PC-9 (cell line): ENCODE measurements at places on chromosomes 2 and 18. TPM values are rescaled to one million over a fixed set of nuclear protein-coding genes. Genes with fewer than 3 reads are reported as not detected.

Gene SERPINB4
- not detected in 2 replicates for total RNA-seq

Gene ALLC
- total RNA-seq = not detected in 2 replicates

Gene RAMP1
- 48.5 and 48.7 TPM in 2 replicates for total RNA-seq

Gene DNER
- total RNA-seq = 0.28 and 0.58 TPM in 2 replicates

Gene RIT2
- total RNA-seq = not detected in 2 replicates

Gene IL36RN
- total RNA-seq = 1.0 and 1.7 TPM in 2 replicates

Gene PARD3B
- 7.6 and 13.2 TPM in 2 replicates for total RNA-seq

Gene MBP
- total RNA-seq = 37.9 and 44.4 TPM in 2 replicates

Gene TACR1
- not detected in 2 replicates for total RNA-seq

Gene C1QL2
- total RNA-seq = not detected in 2 replicates

Gene LYG1
- 0.78 and 1.5 TPM in 2 replicates for total RNA-seq

Gene POTEC
- total RNA-seq = not detected in 2 replicates

Gene FAM161A
- total RNA-seq = 8.4 and 12.2 TPM in 2 replicates

Gene RGPD3
- total RNA-seq = 0.09 TPM in 1 of 2 replicates, not detected in the other

Gene DOK1
- total RNA-seq = 15.0 and 27.8 TPM in 2 replicates

Gene TMEM178A
- total RNA-seq = 2.8 and 2.9 TPM in 2 replicates

Gene GALR1
- not detected in 2 replicates for total RNA-seq

Gene SLC4A5
- total RNA-seq = 1.2 TPM in 1 of 2 replicates, not detected in the other

Gene VIT
- not detected in 2 replicates for total RNA-seq

Gene BMP10
- total RNA-seq = not detected in 2 replicates

Gene TNFAIP6
- not detected in 2 replicates for total RNA-seq
